Osteocyte (in vitro differentiated cells): ENCODE measurements at places on chromosomes 6 and 20. TPM values are rescaled to one million over a fixed set of nuclear protein-coding genes. Genes with fewer than 3 reads are reported as not detected.

DNA sequence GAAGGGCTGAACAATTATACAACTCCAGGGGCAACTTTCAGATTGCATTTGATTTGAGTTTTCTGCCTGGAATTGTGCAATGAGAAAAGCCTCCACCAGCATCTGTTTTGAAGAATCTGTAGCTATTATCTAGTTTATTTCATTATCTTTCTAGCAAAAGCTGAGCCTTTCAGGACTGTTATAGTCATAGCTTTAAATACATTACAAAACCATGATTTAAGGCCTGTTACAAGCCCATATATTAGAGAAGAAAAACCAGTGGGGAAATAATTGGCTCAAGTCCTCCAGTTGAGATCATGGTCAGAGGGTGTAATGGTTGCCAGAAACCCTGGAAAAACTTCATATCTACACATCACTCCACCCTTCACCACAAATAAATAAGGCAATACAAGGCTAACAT lies 676.2 kb downstream of the HDGFL1 start:
- DNase-seq, result no peak

GRCh38 chr6:38638941-38639497 lies 710 bp downstream of the BTBD9 start:
- DNase-seq, result peak; percentile 85

DNA sequence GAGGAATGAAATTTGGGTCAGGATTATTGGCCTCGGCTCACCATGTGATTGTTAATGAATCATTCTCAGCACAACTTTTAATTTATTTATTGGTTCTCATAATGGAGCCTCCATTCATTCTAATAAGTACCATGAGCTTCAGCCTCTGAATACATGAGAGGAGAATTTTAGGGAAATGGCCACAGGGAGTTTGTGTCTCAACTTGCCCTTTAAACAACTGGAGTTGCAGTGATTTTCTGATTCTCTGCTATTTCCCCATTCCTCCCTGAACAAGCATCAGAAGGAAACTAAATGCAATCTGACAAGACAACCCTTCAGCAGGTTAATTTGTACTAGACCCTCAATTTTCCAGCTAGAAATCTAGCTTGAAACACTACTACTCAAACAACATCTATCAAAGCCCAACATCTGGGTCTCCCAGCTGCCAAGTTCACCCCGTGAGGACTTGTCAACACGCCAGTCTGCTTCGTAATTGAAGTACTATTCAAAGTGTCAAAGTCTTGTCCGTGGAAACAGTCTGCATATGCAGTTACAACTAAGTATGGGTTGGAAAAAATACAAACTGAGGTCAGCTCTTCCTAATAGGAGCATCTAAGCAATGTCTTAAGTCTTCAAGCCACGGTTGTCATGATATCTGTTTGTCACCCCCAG lies 235.4 kb downstream of the CDH4 start:
- no peak for DNase-seq

GRCh38 chr6:90982581-90982980 lies 395.7 kb upstream of the MAP3K7 start:
- no peak for DNase-seq

DNA sequence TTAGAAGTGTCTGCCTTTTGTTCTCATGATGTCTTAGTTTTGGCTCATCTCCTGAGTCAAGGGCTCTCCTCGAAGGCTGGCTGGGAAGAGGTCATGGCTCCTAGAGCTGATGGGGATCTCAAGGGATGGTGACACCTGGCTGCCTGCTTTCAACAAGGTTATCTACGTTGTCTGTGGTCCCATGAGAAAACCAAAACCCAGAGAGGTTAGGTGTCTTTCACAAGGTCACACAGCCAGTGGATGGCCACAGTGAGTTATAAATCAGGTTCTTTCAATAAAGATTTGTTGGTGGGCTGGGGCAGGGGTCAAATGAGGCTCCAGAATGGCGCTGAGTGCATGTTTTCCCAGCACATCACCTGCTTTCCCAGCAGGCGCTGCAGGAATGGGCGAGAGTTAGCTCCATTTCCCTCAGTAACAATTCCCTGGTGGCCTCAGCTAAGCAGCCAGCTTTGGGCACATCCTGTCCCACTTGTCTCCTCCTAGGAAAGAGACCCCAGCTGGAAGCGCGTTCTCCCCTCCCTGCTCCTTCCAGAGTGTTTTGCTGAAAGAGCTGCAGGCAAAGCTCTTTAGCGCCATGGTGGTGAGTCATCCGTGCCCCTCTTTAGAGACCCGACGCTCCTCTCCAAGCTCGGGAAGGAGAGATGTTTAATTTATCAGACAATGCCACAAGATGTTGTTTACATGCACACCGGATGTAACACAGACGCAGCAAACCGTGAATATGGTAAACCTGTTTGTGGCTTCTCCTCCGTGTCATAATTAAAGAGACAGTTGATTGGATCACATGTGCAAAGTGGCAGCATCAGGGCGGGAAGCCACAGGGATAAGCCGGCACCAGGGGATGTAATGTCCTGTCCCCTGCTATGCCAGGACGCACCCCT lies 109.7 kb downstream of the LRFN2 start:
- DNase-seq, result no peak

- DNase-seq, result no peak
Observed at GRCh38 chr6:35476004-35476403, 7.8 kb downstream of the RPL10A start.

DNA sequence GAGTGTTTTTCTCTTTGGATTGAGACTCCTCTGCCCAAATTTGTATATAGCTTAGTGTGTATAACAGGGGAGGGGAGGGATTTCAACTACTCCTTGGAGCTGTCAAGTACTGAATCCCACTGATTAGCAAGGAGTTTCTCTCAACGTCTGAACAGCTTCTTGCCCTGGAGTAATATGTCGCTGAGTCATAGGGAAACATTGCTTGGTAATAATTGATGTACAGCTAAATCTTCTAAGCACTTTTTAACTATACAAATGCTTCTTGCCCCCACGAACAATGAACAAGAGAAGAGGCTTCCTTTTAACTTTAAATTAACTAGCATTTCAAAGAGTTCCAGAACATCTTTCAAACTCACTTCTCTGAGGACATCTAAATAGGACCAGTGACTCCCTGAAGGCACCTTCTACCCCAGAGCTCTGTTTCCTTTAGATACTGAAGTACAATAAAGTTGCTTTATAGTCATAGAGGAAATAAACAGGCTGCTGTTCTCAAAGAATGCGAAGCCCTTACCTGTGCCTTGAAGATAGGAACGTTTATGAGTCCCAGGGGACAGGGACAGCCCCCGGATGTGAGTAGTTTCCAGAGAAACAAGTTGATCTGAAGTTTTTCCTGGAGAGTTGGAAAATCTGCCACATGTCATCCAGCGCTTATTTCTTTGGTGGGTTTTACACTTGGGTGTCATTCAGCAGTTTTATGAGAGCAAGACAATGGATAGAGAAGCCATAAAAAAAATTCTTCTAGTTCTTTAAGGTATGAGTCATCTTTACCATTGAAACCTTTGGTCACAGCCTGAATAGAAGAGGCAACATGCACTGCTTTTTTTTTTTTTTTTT lies 462.5 kb upstream of the BTBD3 start:
- DNase-seq, result no peak

GRCh38 chr6:8831366-8832152 lies 396.2 kb upstream of the SLC35B3 start:
- DNase-seq, result no peak

VSX1 gene
- not detected in 2 replicates for total RNA-seq

CD24 gene
- 0.30 and 0.42 TPM in 2 replicates for total RNA-seq

HAO1 gene
- not detected in 2 replicates for total RNA-seq

FAM83D gene
- 4.6 TPM in 2 replicates for total RNA-seq
